ENCODE measurements at places on chromosomes 6 and 20. TPM values are rescaled to one million over a fixed set of nuclear protein-coding genes. Genes with fewer than 3 reads are reported as not detected.

- peak; percentile 56 for DNase-seq
These were observed 49.8 kb downstream of the SPATA2 start for GRCh38 chr20:49865559-49865958.

- DNase-seq: peak; percentile 36
These were observed at the start of gene MC3R for GRCh38 chr20:56247954-56248782. Gene MC3R (plus strand): TSS chr20:56248732. CDS start chr20:56248844, 112 bp downstream.

- DNase-seq: no peak
These were observed 457.4 kb upstream of the CDH4 start for GRCh38 chr20:60794674-60795073.

DNA sequence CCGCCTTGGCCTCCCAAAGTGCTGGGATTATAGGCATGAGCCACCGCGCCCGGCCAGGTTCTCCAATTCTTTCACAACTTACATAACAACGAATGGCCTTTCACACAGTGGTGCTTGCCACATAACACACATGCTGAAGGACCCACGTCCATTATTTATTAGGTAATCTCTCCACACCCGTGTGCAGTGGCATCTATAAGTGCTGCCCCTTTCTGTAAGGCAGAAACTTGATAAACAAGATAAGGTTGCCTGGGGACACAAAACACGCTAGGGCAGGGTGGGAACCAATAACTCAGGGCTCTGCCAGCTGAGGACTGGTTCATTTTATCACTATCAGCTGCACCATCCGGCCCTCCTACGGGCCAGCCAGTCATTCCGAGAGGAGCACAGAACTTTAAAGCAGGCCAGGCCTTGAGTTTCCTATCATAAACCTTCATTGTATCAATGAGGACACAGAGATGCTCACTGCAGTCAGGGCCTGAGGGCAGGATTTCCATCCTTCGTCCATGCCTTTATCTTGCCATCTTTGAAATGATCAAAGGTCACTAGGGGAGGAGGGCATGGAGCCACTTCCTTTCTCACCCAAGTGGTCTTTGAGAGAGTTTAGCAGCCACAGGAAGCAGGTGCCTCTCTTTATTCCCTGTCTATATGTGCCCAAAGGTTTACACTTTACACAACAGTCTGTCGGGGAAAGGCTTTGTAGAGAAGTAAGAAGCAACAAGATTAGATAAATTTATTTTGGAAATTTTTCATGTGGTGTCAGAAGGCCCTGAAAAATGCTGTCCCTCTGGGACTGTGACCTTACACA is 37.6 kb downstream of the GPLD1 start:
- no peak for DNase-seq

- DNase-seq: no peak
These were observed 124.7 kb downstream of the PREX1 start for GRCh38 chr20:48703107-48703506.

DNA sequence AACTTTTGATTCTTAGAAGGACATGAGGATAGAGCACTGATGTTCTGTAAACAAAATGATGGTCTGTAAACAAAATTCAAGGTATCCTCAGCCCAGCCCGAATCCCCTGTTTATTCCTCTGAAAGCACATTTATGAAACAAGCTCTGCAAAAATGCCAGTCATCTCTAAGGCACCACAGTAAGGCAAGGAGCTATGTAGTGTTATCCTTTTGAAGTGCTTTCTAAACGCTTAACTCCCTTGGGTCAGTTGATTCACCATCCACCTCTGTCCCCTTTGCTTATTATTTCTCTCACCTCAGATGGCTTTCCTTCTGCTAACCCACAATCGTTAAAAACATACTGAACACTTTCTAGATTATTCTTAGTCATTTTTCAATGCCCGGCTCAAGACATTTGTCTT is 93.8 kb downstream of the ATXN1 start:
- DNase-seq: no peak

- no peak for DNase-seq
These were observed 1229.5 kb upstream of the MAP3K7 start for GRCh38 chr6:91816335-91816734.

GRCh38 chr6:119157506-119157815 is 79.0 kb upstream of the FAM184A start:
- no peak for DNase-seq

GRCh38 chr6:120431841-120432240 is 902.4 kb downstream of the TBC1D32 start:
- DNase-seq: no peak

GRCh38 chr6:3046295-3046694 is 22.0 kb upstream of the RIPK1 start:
- no peak for DNase-seq

DNA sequence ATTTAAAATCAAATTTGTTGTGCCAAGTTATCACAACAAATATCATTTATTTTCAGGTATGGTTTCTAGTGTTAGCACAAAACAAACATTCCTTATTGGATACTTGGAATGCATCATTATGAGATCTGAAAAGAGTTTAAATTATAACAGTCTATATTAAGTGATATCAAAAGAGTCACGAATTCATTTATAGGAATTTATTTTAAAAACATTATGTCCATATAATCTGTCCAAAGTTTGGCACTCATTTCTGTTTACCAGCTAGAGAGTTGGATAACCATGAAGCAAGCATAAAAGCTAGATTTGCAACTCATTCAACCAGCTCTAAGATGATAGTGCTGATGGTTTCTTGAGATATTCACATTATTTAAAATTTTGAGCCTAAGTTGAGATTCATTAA is 453.2 kb downstream of the DOK5 start:
- DNase-seq: no peak

- DNase-seq: no peak
These were observed 930.1 kb upstream of the GJE1 start for GRCh38 chr6:141202626-141203025.

DNA sequence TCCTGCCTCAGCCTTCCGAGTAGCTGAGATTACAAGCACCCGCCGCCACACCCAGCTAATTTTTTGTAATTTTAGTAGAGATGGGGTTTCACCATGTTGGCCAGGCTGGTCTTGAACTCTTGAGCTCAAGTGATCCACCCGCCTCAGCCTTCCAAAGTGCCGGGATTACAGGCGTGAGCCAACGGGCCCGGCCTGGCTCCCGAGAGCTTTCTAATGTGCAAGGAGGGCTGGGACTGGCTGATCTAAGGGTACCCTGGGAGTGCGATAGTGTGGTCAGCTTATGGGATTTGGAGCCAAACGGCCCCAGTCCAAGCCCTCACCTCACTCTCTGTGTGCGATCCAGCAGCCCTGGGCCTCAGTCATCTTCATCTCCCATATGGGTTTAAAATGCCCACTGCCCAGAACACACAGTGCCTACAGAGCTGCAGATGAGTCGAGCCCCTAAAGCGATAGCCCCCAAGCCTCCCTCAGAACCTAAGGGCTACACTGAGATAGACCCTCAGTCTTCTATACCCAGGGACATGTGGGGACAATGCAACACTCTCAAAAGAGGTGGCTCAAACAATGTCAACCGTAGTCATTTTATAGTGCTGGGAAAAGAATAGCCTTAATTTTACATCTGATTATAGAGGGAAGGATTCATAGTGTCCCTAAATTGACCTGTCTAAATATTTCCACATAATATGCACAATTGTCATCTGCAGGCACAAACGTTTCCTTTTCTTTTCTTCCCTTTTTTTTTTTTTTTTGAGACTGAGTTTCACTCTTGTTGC is 50.1 kb downstream of the SSR1 start:
- DNase-seq: no peak

DNA sequence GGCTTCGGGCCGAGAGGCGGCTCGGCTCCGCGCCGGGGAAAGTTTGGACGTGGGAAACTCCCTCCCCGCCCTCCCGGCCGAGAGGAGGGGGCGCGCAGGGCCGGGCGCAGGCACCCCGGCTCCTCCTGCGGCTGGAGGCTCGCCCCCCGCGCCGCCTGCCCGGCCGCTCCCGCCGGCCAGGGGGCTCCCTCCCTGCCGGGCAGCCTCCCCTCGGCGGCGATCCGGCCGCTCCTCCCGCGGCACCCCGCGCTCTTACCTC is 370 bp downstream of the CDH22 start:
- DNase-seq: no peak

GRCh38 chr6:95690328-95690727 is 113.0 kb downstream of the MANEA start:
- no peak for DNase-seq

- no peak for DNase-seq
These were observed 37.4 kb downstream of the FOXP4 start for GRCh38 chr6:41583565-41583964.

DNA sequence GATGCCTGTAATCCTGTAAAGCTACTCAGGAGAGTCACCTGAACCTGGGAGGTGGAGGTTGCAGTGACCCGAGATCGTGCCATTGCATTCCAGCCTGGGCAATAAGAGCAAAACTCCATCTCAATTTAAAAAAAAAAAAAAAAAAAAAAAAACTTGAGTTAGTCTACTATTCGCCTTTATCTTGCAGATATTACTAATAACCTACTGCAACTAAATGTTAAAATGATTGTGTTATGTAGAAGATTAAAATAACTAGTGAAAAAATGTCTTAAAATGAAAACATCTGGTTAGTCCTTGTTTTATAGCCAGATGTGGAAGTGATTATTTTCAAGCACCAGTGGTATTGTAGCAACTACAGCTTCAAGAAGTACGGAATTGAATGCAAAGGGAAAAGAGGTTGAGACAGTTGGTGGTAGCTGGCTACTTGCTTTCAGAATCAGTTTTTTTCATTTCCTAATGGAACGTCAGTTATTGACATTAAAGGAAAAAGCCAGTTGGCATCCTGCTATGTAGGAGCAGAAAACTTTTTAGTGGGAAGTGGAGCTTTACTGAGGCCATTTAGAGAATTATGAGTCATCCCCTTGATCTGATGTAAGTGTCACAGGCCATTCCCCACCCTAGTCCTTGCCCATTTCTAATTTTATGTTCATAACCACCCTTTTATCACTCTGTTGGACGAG is 43.8 kb upstream of the DYNLRB1 start:
- peak; percentile 70 for DNase-seq

DNA sequence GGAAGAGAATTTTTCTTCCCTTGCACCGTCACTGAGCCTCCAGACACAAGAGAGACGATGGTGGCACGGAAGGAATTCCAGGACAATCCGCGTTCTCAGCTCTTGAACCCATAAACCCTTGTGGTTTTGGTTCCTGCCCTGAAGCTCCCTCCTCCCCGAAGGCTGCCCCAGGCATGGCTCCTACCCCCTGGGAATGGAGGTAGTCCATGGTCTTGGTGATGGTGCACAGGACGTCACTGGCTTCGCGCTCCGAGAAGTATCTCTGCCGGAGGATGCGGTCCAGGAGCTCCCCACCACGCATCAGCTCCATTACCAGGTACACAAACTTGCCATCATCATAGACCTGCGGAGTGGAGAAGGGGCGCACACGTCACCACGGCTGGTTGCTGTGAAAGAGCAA is 47.5 kb upstream of the MPC1 start:
- DNase-seq: no peak

- DNase-seq: no peak
These were observed 180.9 kb downstream of the ARID1B start for GRCh38 chr6:156957931-156958547.

GRCh38 chr20:24685736-24686135 is 216.3 kb downstream of the SYNDIG1 start:
- no peak for DNase-seq

DNA sequence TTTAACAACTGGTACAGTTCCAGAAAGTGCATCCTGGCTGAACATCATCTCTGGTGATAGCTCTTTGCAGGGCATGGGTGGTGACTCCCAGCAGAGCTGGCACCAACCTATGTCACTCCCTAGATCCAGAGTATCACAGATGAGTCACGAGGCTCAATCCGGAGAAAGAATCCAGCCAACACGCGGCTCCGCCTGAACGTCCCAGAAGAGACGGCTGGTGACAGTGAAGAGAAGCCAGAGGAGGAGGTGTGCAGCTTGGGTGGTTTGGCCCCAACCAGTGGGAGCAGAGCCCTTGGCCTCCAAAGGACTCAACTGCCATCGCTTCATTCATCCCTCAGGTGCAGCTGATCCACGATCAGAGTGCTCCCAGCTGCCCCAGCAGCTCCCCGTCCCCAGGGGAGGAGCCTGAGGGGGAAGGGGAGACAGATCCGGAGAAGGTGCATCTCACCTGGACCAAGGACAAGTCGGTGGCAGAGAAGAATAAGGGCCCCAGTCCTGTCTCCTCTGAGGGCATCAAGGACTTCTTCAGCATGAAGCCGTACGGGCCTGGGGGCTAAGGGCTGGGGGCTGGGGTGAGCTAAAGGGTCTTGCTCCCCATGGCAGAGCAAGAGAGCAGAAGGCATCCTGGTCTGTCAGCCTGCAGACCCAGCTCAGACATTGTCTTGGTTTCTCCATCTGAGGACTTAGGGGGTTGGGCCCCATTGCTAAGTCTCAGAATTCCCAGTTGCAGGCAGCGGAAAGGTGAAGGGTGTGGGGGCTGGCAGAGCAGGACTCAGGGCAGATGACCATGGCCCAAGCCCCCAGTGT is 27.2 kb downstream of the SLC12A5 start:
- no peak for DNase-seq

GRCh38 chr20:63597651-63598478 is 23.8 kb upstream of the HELZ2 start:
- no peak for DNase-seq

- no peak for DNase-seq
These were observed 139.8 kb downstream of the BACH2 start for GRCh38 chr6:90156861-90157260.

DNA sequence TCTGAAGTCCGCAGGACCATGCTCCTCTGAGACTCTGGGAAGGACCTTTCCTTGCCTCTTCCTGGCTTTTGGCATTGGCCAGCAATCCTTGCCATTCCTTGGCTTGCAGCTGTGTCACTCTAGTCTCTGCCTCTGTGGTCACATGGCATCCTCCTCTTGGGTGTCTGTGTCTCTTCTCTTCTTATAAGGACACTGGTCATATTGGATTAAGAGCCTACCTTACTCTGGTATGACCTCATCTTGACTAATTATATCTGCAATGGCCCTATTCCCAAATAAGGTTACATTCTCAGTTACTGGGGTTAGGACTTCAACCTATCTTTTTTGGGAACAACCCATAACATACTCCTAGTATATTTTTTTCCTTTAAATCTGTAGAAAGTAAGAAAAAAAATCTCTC is 49.9 kb upstream of the GTSF1L start:
- DNase-seq: no peak

MAS1 gene
- total RNA-seq: not detected

TINAG gene
- not detected for total RNA-seq

AHCY gene
- total RNA-seq: 136 TPM

MROH8 gene
- total RNA-seq: 0.74 TPM

SCRT2 gene
- total RNA-seq: not detected

REM1 gene
- total RNA-seq: not detected

RHAG gene
- total RNA-seq: not detected

CAGE1 gene
- total RNA-seq: under 0.01 TPM

ADTRP gene
- total RNA-seq: 0.47 TPM

HSPA12B gene
- 16.7 TPM for total RNA-seq

MYL9 gene
- 3.7 TPM for total RNA-seq

PPP1R3G gene
- total RNA-seq: 0.74 TPM

GRM1 gene
- total RNA-seq: not detected
